ENCODE measurements at places on chromosomes 4 and X.

- no peak for DNase-seq
These were observed 69.2 kb downstream of the PTCHD1 start for GRCh38 chrX:23403849-23404248.

DNA sequence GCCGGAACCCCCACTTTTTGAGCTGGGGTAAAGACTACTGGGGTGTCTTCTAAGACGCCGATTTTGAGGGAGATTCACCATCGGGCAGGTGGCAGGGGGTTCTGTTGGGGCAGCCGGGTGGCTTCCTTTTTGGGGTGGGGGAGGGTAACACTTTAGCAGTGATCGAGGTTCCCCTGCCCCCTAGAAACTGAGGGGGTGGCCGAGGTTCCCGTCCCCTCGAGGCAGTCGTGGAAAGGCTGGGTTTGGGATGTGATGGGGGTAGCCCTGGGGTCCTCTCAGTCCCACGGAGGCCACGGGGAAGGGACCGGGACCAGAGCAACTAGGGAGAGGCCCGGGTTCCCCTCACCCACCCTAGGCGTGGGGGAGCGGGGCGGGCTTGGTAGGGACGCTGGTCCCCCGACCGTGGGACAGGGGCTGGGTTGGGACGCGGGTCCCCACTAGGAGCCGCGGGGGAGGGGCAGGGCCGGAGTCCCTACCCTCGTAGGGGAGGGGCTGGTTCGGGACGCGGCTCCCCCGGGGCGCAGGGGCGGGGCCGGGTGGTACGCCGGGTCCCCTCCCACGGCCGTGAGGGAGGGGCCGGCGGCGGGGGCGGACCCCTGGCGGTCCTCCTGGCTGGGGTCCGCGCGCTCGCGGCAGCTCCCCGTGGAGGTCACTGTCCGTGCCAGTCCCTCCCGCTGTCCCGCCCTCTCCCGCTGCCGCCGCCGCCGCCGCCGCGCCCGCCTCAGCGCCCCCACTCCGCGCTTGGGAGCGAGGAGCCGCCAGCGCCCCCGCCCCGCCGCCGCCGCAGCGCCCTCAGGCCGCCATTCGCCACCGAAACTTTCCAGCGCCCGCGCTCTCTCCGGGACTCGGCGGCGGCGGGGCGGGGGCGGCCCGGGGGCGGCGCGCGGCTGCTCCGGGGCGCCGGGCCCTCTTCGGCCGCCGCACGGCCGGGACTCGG is at the start of gene TBL1X:
Gene TBL1X (plus strand): TSS at position 624 of the 937 bp plus-strand sequence. CDS start 188,529 bp downstream, outside the sequence.
- DNase-seq = peak; percentile 31

GRCh38 chr4:25085671-25086070 is 54.9 kb upstream of the LGI2 start:
- no peak for DNase-seq

DNA sequence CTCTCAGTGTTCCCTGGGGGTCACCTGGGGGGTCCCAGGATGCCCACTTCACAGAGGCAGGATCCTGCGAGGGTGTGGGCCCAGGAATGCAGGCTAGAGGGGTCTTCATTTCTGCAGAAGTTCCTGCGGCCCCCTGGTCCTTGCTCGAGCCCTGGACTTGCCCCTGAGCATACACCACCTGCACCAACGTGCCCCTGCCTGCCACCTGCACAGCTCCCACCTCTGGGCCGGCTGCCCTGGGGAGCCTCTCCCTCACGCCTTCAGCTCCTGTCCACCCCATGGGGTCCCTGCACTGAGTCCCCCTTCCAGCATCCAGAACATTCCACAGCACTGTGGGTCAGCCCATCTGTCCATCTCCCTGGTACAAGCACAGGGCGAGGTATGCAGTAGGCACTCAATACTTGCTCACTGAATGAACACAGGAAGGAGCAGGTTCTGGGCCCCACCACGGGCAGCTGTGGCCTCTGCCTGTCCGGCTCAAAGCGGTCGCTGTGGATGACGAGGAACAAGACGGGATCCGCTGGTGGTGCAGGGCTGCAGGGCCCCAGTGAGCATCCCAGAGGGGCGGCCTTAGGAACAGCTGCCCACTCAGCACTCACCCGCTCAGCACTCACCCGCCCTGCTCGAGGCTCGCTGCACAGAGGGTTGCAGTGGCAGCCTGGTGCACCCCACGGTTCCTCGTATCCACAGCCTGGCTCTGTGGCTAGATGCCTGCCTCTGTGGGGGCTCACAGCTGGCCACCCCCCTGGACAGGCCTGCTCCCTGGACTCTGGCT is 70.5 kb upstream of the MXD4 start:
- DNase-seq = no peak

- DNase-seq = no peak
These were observed 42.9 kb downstream of the ACSL1 start for GRCh38 chr4:184782731-184783373.

GRCh38 chrX:8820910-8821527 is 19.8 kb upstream of the FAM9A start:
- DNase-seq = no peak

DNA sequence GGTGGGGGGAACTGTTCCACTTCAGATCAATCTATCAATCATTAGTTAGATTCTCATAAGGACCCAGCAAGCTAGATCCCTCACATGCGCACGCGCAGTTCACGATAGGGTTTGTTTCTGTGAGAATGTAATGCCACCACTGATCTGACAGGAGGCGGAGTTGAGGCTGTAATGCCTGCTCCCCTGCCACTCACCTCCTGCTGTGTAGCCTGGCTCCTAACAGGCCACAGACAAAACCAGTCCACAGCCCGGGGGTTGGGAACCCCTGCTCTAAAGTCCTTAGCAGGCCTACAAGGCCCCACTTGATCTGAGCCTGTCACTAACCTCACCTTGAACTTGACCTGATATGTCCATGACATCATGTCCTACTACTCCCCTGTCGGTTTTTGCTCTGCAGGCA is 30.3 kb downstream of the ARL9 start:
- DNase-seq = no peak

GRCh38 chrX:5236096-5236495 is 992.6 kb downstream of the NLGN4X start:
- no peak for DNase-seq

GRCh38 chrX:75276666-75277065 is 2.8 kb downstream of the UPRT start:
- DNase-seq = no peak

DNA sequence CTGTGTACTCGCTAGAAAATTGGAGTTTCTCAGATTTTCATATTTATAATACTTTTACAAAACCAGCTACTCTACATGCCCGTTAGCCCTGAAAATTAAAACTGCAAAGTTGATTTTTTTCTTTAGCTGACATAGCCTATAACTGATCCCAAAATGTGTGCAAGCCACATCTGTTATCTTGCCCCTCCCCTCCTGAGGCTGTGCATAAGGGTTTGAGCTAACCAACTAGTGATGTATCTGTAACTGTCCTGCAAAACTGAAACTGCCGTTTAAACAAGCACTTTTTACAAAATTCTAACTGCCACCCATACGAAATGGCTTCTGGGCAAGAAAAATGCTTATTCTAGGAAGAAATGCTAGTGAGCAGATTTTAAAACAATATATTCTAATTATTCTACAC is 59.1 kb downstream of the EDNRA start:
- no peak for DNase-seq

GRCh38 chr4:26084414-26084813 is 170.4 kb downstream of the SMIM20 start:
- DNase-seq = no peak

DNA sequence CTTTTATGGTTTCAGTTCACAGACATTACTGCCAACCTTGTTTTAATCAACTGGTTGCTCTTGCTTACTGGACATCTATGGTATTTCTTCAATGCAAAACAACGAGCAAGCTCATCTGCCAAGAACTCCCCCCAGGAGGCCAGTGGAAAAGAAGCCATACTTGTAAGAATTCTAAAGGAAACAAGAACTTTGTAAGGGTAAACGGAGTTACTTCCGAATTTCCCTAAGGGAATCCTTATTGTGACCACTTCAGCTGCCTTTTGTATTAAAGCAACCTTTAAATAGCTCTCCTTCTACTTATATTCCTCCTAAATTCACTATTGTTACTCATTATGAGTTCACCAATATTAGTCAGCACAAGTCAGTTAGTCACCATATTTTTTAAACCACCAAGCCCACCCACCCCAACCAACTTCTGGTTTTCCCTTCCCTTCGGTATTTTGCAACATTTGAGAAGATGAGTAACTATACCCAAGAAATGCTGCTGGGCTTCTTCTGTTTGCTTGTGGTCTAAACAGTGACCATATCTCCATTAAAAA is 602.8 kb upstream of the DIPK2B start:
- DNase-seq = peak; percentile 53

GRCh38 chr4:75849461-75849860 is 52.8 kb downstream of the PPEF2 start:
- DNase-seq = no peak

DNA sequence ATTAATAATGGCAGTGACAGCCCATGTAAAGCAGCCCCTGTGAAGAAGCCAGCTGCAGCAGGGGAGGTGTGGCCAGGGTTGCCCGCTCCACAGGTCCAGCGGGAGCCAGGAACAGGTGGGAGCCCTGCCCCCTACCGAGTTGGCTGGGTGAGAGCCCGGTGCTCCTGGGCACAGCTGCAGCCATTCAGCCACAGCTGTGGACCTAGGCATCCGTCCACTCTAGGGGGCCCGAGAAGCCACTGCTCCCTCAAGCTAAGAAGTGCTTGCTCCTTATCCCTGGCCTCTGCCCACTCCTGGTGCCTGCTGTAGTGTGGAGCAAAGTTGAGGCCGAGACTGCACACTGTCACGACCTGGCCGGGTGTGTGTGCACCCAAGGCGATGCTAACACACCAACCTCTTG is 1469.0 kb downstream of the PCDH7 start:
- DNase-seq = no peak

GRCh38 chr4:8195431-8195830 is 3.7 kb upstream of the SH3TC1 start:
- no peak for DNase-seq

DNA sequence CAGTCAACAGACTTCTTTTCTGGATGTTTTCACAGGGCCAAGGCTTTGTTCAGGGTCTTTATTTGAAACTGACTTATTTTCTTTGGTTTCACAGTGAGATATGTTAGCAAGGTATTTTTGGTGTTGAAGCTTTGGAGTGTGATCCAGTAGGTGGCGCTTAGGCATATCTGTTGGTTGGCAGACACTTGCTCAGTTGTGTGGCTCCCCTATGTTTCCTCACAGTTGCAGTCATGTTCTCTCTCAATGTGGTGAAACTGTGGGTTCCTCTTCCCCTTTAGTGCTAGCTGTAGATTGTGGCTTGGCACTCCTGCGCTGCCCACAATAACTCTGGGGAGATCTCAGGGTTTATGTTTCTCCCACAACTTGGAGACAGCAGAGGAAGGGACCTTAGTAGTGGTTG is 460.8 kb downstream of the SLITRK2 start:
- no peak for DNase-seq

DNA sequence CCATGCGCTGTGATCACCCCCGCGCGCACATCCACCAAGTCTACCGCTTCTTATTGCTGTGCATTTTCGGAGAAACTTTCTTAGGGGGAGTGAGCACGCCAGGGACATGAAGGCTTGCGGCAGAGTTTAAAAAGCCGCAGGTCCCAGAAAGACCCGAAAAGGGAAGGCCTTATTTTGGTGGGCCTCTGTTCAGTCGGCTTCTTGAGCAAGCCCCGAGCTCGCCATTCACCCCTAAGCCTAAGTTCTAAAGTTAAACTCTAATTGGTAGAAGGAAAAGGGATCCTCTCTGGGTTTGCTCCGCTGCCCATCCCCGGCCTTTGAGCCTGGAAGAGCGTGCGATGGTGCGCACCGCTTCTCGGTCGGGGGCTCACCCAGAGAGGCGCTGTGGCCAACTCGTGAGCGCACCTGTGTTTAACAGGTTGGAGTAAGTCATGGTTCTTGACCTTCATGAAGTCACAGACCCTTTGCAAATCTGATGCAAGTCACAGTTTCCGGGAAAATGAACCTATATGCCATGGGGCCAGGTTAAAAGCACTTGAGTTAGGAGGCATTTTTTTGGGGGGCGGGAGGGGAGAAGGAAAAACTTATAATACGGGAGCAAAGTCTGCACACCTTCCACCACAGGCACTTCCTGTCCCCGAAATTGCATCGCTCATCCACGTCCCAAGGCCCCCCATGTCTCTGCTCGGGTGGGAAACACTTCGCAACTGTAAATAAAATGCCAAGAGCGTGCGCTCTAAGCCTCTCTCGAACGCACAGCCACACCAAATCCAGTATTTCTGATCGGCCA is 1.9 kb downstream of the PHOX2B start:
- DNase-seq = no peak

DNA sequence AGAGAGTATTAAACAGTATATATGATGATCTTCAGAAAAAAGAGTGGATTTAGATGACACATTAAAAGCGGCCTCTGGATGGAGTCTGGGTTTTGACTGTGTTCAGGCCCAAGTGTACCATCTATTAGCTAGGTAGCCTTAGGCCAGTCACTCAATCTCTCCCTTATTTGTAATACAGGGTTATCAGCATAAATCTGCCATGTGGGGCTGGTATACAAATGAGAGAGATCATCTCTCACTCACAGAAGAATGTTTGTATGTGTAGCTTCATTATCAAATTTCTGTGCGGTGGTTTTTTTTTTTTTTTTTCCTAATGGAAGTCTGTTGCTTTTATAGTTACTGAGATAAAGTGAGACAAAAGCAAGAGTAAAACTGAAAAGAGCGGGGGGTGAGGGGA is 12.7 kb downstream of the SLC2A9 start:
- no peak for DNase-seq

- no peak for DNase-seq
These were observed 30.5 kb downstream of the CXCL8 start for GRCh38 chr4:73770917-73771316.

Data from CD4-positive, alpha-beta T cell treated with Interleukin-15 for 4 hours (primary cell).